RPMI8226 (cell line): ENCODE measurements at places on chromosomes 2 and 18.

- no peak for DNase-seq
Observed at GRCh38 chr2:45263147-45263546, 253.9 kb upstream of the SIX2 start.

- no peak for DNase-seq
Observed at GRCh38 chr2:121287956-121288355, 3.0 kb upstream of the TFCP2L1 start.

GRCh38 chr18:70382992-70383717 is 94.3 kb downstream of the SOCS6 start:
- DNase-seq: no peak

GRCh38 chr2:186617148-186617547 is 27.3 kb downstream of the ITGAV start:
- no peak for DNase-seq

- DNase-seq: no peak
Observed at GRCh38 chr2:33241581-33241980, 234.9 kb upstream of the RASGRP3 start.

DNA sequence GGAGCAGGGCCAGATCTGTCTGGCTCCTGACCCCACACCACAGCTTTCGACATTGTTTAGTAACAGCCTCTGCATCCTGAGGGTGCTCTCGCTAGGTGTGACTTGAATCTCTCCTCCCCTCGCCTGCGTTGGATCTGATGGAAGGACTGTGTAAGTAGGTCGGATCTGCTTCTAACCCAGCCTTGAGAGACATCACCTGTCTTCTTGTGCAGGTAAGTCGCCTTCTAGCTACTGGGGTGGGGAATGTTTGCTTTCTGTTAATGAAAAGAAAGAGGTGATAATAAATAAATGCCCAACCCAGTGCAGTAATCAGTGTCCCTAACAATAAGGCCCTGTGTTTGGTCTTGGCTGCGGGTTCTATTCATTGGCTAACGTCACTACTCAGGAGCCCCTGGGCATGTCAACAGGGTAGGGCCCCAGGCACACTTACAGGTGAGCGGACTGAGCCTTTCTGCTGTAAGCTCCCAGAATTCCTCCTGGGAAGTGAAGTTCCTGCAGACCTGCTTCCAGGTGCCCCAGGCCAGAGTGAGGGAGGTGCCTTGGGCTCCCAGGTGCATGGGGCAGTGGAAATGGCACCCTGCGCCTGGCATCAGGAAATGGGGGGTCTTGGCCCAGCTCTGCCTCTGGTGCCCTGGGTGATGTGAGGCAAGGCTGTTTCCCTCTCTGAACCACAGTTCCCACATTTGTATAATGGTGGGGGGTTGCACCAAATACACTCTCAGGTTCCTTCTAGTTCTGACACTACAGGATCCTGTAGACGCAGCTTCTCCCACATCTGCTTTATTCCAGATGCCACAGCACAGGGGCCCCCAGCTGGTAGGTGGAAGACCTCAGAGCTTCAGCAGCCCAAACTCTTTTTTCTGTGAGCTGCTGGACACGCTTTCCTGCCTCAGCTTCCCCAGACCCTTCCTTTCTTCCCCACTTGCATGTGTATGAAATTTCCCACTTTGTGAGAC is 11.2 kb upstream of the FOSL2 start:
- DNase-seq: no peak

GRCh38 chr2:196719110-196719872 is 79.8 kb downstream of the CCDC150 start:
- peak; percentile 92 for DNase-seq

DNA sequence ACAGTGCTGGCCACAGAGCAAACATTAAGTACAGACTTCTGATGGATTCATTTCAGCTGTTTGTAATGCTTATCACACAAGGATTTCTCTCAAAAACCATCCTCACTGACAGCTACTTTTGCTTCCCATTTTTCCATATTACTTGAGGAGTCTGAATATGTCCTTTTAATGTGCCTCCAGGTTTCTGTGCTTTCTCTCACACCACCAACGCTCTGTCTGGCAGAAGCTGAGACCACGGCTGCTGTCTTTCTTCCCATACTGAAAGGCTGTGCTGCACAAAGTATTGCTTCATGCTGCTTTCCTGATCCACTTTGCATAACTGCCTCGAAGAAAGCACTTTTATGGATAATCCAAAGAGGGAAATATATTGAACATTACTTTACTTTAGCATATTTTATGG is 312.1 kb upstream of the ZEB2 start:
- no peak for DNase-seq

- DNase-seq: no peak
Observed at GRCh38 chr2:28292491-28292890, 100.2 kb upstream of the FOSL2 start.

GRCh38 chr2:241870081-241870541 is 582 bp downstream of the RTP5 start:
- DNase-seq: no peak

DNA sequence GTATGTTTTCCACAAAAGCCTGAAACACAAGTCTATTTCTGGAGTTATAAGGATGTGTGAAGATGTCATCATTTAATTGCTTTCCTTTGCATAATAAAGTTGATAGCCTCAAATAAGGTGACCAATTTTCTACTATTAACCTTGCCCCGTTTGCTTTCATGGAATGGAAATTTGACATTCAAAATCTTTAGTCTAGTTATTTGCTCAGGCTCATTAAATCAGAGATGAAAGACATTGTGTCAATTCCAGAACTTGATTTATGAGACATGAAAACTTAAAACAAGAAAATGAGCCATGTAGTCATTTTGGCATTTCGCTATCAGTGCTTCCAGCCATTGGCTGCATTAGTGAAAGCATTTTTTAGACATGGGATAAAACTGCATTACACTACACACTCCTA is 91.5 kb upstream of the ZSWIM2 start:
- DNase-seq: no peak

- peak; percentile 92 for DNase-seq
Observed at GRCh38 chr18:44909191-44909719, 228.6 kb downstream of the SETBP1 start.

- DNase-seq: no peak
Observed at GRCh38 chr2:65991381-65992197, 443.3 kb upstream of the MEIS1 start.

- no peak for DNase-seq
Observed at GRCh38 chr2:18372641-18373040, 187.8 kb downstream of the RDH14 start.

GRCh38 chr2:113124181-113124961 is 3.0 kb upstream of the IL1RN start:
- no peak for DNase-seq

- DNase-seq: peak; percentile 50
Observed at GRCh38 chr2:76953733-76954347, 568.3 kb downstream of the LRRTM4 start.

- no peak for DNase-seq
Observed at GRCh38 chr2:195782156-195782555, 125.1 kb downstream of the SLC39A10 start.

DNA sequence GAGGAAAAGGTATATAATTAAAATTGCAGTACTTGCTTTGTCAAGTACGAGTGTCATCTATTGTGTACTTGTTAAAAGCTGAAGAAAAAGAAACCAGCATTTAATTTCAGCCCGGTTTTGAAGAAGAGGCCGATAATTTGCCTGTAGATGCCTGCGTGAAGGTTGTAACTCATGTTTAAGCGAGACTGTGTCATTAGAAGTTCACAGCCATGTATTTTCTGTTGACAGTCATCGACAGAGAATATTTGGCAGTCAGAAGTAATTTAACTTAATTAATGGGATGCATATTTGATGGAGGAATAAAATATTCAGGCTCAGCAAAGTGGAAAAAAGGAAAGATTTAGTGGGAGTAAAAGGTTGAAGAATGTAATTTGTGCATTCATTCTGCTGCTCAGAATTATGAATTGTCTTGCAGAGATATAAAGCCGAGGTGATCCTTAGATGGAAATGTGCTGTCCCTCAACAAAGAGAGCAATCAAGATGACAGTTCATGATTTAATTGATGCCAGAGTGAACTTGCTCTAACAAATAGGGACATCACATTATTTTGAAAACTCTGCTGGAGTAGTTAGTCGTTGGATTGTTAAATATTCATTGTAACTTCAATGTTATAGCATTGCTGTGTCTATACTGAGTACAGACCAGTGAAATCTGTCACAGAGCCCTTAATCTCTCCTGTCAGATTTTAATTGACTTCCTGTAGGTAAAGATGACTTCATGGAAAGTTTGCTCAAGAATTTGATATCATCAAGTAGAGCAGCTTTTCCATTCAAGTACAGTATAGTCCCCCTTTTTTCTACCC is 53.9 kb downstream of the ZNF407 start:
- DNase-seq: no peak

GRCh38 chr2:234993541-234993981 is 41.7 kb downstream of the SH3BP4 start:
- peak; percentile 36 for DNase-seq

DNA sequence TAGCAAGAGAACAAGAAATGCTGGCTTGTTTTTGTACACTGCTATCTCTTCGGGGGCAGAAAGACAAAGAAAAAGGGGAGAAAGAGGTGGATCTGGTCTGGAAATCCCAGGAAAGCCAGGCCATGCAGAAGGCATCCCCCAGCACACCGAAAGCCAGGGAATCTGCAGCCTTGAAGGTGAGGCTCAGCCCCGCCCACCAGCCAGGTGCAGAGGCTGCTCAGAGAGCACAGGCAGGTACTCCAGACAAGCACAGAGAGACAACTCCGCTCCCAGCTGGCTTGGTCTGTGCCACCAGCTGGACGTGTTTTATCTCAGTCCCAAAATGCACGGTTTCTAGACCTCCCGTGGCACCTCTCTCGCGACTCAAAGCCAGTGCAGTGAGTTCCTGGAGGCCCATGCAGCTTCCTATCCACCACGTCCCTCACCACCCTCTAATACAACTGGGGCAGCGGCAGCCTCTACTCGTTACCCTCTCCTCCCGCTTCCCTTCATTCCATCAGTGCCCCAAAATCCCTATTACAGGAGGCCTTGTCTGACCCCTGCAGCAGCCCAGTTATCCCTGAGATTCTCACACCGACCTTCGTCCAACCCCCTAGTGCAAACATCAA is 62.8 kb downstream of the HDAC4 start:
- no peak for DNase-seq

DNA sequence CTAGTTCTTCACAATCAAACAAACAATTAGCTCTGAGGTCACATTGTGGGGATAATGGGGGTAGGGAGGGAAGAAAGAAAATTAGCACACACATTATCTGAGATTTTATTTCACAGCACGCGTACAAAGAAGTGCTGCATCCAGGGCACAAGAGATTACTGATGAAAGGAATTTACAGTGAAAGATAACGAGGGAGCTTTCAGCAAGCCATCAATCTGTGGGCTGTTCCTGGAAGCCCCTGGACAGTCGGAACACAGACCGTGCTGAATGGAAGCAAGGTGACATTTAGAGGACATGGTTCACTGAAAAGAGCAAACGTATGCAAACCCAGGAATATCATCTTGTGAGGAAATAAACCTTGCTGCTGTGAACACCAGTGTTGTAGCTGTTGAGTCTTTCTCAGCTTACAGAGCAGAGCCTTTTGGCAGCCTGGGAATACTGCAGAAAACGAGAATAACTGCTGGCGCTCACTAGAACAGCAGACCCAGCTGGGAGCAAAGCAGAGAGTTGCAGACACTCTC is 63.2 kb downstream of the SCG2 start:
- DNase-seq: no peak

DNA sequence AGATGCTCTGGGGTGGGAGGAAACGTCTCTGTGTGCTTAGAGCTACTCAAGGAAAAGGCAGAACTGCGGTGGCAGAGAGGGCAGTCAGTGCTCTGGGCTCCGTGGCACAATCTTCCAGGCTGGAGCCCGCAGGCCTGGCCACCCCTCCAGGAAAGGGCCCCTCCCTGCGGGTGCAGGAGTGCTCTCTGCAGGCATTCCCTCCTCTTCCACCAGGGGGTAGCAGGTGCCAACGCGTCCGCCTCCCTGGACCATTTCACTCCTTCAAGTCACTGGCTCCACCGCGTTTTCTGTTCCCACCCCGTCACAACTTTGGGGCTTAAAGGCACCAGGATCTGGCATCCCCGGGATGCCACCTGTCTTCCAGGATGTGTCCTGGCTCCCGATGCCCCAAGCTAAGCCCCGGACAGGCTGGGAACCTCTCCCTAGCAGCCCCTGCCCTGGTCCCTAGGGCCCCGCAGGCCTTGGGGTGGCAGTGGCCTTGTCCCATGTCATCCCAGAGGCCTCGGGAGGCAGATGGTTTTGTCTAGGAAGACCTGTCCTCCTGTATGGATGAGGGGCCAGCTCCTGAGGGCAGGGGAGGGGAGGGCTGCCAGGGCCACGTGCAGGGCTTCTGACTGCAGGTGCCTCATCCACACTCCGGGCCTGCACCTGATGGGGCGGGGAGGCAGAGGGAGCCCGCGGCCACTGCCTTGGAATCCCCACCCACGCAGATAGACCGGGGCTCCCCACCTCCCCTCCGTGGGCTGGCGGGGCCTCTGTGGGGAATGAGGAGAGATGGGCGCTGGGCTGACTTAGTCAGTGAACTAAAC is 26.4 kb downstream of the KCNIP3 start:
- DNase-seq: peak; percentile 64

DNA sequence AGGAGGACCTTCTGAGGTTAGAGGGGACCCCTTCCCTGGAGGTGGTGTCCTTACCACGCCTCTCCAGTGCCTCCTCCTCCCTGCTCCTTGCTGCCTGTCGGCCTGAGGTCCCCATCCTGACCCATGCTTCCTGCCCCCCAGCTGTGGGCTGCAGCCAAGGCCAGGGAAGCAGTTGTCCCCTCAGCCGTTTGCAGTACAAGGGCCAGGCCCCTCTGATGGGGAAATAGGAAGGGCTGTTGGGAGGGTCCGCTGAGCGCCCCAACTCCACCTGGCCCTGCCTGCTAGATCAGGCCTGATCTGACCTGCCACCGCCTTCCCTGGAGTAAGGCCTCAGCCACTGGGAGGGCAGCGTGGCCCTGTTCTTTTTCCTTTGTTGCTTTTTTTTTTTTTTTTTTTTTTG is 219.8 kb downstream of the KLHL29 start:
- no peak for DNase-seq

DNA sequence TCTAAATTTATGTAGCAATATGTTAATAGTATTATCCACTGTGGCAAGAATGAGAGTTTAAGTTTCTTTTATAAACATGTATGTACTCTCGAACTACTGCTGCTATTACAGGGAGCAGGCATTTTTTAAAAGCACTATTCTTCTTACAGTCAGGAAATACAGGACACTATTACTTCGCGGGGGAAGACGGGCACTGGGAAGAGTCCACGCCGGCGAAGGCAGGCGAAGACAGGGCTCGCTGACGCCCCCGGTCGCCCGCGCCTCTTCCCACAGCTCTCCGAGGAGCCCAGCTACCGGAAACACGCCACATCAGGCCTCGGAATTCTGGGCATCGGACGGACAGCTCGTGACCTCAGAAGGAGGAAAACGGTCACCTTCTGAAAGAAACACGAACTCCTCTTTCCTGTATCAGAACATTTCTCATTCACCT is 90.2 kb downstream of the FAM161A start:
- DNase-seq: peak; percentile 51

DNA sequence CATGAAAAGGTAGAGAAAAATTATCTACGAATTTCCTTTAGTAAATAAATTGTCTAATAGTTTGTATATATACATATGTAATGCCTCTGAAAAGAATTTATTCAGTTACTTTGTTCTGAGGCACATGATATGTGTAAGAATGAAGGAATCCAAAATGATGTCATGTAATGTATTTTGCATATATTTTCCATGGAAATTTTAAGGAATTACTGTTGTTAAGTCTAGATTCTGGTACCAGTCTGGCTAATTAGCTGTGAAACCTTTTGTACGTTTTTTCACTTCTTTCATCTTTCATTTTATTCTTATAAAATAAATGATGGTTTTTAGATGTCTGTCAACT is 12.3 kb downstream of the YIPF4 start:
- no peak for DNase-seq
